Glomerular endothelial cell (primary cell): ENCODE measurements at places on chromosomes 12 and 14.

GRCh38 chr14:81400202-81400678 is at the start of gene STON2:
Gene STON2, minus strand, starts transcription at chr14:81400324. Its CDS starts 1,942 bp downstream, at chr14:81398382.
- DNase-seq, result no peak

GRCh38 chr14:104007121-104007520 is 64.8 kb upstream of the RD3L start:
- DNase-seq, result no peak

DNA sequence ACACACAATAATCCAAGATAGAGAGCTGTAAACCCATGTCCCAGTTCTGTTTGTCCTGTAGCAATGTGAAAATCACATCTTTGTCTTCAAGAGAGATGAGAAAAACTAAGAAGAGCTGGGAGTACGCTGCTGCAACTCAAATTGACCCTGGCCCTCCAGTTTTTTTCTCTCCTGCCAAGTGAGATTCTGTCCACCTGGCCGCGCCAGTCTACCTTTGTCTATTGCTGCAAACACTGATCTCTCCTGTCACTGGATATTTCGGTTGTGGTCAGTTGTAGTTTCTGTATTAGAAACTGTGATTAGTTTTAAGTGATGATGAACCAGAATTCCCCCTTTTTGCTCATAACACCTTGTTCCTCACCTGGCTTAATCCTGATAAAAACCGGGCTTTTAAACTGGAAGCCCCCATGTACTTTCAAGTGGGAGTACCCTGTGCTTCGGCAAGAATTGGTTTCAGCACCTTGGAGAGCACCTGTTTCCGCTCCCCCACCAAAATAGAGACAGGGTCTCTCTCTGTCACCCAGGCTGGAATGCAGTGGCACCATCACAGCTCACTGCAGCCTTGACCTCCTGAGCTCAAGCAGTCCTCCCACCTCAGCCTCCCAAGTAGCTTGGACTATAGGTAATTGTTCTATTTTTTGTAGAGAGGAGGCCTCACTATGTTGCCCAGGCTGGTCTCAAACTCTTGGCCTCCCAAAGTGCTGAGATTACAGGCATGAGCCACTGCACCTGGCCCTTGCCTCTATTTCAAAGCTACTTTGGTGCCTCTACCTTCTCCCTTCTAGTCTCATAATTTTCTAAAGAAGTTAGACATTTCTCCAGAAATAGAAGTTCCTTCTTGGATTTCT is 156.8 kb downstream of the PHETA1 start:
- DNase-seq, result no peak

DNA sequence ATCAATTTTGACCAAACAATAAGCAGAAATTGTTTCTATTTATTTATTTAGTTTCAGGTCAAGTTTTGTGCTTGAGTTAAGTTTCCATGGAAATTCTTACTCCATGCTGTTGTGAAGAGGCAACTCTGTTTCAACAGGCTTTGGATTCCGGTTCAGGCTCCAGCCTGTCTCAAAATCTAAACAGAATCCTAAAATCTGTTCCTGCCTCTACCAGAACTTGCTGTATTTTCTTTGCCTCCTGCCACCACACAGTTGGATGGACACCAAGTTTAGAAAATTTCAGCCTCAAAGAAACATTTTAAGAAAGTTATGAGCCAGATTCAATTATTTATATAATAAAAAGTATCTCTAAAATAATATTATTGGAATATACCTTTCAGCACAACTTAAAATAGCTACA is 330.9 kb downstream of the FOXG1 start:
- DNase-seq, result no peak

DNA sequence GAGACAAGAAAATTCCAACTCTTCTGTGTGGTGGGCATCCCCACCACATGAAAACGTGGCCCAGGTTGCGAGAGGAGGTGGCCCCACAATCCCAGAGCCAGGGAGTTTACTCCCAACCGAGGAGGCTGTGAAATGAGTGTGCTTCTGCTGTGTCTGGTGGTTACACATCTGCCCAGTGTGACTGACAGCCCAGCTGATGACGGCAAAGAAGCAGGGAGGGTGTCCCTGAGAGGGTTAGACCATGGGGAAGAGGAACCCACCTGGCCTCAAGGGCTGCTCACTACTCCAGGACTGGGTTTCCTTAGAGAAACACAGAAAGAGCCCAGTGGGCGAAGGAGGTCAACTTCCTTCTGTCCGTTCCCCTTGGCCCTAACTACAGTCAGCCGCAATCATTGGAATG is 24.6 kb downstream of the ZFP36L1 start:
- no peak for DNase-seq

- DNase-seq, result no peak
Observed at GRCh38 chr14:23321572-23322547, 603 bp downstream of the PABPN1 start.

- DNase-seq, result no peak
Observed at GRCh38 chr12:115322275-115322674, 638.3 kb upstream of the TBX3 start.

DNA sequence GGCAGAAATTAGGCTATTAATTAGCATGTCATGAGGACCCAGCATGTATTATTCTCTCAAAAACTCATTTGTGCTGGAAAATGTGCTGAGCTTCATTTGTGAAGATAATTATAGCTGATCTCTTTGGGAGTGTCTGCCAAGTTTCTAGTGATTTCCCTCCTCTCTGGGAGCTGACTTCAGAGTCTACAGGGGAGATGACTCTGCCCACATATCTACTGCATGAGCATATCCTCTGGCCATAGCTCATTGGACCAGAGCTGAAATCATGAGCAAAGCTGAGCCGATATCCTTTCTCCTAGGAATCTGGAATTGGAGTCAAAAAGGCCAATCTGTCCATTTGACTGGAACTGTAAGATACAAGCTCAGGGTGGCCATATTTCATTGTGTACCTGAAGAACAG is 5.9 kb downstream of the CCDC198 start:
- DNase-seq, result no peak

- DNase-seq, result peak; percentile 3
Observed at GRCh38 chr14:62002642-62003041, 240.4 kb downstream of the SNAPC1 start.

DNA sequence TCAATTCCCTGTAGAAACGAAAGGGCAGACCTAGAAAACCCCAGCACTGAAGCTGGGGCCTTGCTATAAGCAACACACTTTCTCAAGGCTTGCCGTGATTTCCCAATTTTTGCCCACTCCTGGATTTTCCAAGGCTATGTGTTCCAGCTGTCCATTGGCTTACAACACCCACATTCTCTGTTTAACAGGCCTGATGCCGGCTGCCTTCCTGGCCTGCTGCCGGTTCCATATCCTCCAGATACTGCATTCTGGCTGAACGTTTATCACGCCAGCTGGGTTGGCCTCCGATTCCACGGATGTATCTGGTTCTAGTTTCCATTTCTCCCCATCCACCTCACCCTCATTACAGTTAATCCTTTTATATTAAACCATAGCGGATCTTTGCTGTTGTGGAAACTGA is 2.0 kb upstream of the PCNX1 start:
- DNase-seq, result no peak

DNA sequence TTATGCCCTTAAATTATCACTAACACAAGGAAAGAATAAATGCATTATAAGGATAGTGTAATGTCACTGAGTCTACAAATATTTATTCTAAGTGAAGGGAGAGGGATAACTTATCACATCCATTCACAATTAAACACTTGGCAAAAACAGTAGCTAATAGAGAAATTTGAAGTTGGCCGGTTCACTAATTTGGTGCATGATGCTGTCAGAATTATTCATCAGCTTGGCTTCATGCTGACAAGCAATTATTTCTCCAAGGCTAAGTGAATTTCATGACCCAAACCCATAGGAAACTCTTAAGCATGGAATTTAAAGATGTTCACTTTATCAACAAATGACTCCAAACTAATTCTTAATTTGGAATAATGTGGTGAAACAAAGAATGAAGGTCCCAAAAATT is 25.0 kb upstream of the NR1H4 start:
- no peak for DNase-seq

DNA sequence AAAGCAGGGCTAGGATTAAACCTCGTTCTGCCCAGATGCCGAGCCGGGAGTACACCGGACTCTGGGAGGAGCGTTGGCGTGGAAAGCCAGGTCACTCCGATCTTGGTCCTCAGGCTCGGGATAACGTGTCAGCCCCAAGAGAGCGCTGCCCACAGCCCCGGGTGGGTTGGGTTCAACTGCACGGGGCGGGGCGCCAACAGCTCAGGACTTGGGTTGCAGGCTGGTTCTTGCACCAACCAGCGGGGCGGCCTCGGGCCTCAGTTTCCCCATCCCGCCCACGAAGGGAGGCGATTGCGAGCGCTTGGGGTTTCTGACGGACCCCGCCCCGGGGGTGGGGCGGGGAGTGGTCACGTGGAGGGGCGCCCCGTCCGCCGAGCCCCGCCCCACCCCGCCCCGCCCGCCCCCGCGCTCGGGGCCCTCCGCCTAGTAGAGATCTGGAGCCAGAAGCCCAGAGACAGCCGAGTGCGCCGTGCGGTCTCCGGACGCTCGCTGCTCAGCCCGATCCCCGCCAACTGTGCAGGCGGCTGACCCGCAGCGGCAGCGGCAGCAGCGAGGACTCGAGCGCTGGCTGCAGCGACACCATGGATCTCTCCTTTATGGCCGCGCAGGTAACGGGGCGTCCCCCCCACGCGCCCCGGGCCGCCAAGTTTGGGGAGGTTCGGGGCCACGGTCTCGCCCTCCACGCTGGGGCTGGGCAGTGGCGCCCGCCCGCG is at the start of gene C14orf132:
Gene C14orf132, plus strand, starts transcription at position 443 of the 713 bp plus-strand sequence. Its CDS starts 139 bp downstream, at position 582.
- DNase-seq, result no peak
